ENCODE measurements at places on chromosomes 3 and 15.

- DNase-seq: no peak
- no peak within 1 kb of the TSS for H3K27ac ChIP-seq
These were observed at the start of gene SEMA3B for GRCh38 chr3:50268703-50269451. TSS of gene SEMA3B (plus strand) at chr3:50269147. CDS start at chr3:50269241, 94 bp downstream.

GRCh38 chr15:78007964-78008886 lies 69.3 kb downstream of the TBC1D2B start:
- no peak for DNase-seq
- H3K4me3 ChIP-seq: no peak overlapping the region
- no peaks in the 10 kb centered on the region for H3K27me3 ChIP-seq
- H3K27ac ChIP-seq: peak overlapping the region; percentile 12
- peaks cover 4% of the 10 kb centered on the region for H3K36me3 ChIP-seq

DNA sequence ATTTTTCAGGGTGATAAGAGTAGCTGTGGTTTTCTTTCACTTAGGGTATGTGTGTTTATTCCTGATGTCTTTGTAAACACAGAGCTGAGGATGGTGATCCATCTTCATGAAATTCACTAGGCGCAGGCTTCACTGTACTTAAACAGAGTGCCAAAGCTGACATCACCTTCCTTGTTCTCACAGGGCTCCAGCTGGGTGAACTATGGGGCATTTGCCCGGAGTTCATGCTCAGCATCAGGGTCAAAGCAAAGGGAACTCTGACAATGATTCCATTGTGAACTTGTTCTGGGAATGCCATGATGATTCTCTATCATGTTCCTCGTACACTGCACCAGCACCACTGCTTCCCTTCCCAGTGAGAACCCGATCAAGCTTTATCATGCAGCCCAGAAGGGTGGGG lies 184.8 kb upstream of the P2RY1 start:
- peaks cover 5% of the 10 kb centered on the region for H3K36me3 ChIP-seq
- peak; percentile 25 for DNase-seq
- peak overlapping the region; percentile 70 for H3K4me3 ChIP-seq
- peaks cover 62% of the 10 kb centered on the region for H3K4me1 ChIP-seq
- H3K27ac ChIP-seq: peak overlapping the region; percentile 89

DNA sequence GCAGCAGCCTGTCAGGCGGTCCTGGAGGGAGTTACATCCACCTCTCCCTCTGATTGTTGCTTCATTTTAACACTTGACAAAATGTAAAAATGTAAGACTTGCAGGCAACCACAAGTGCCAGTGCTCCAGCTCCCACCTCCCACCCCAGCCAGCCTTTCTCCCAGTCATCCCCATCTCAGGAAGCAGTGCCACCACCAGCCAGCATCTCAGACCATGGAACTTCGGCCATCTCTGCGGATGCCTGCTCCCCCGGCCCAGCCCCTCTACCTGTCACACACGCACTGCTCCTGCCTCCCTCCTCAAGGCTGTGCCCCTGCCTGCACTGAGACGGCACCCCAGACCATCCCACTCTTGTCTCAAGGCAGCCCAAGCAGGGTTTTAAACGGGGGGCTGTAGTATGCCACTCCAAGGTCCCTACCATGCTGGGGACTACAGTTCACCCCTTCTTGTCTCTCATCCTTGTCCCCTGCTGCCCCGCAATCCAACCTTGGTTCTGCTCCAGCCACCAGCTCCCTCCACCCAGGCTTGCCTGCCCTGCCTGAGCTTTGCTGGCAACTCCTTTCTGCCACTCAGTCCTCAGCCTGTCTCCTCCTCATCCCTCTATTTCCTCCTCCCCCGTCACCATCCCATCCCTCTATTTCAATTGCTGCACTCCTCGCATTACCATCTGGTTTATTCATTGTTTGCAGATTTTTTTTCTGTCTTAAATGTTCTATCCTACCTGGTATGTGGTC lies 85.8 kb downstream of the SNRK start:
- DNase-seq: no peak
- H3K4me3 ChIP-seq: no peak overlapping the region
- H3K4me1 ChIP-seq: peaks cover 5% of the 10 kb centered on the region
- no peak overlapping the region for H3K27ac ChIP-seq
- no peaks in the 10 kb centered on the region for H3K27me3 ChIP-seq
- no peaks in the 10 kb centered on the region for H3K36me3 ChIP-seq

GRCh38 chr15:89293012-89293411 lies 41.6 kb downstream of the POLG start:
- no peaks in the 10 kb centered on the region for H3K4me1 ChIP-seq
- no peak overlapping the region for H3K4me3 ChIP-seq
- H3K27me3 ChIP-seq: no peaks in the 10 kb centered on the region
- no peak for DNase-seq
- no peak overlapping the region for H3K27ac ChIP-seq

- H3K27ac ChIP-seq: no peak overlapping the region
- H3K27me3 ChIP-seq: peaks cover 4% of the 10 kb centered on the region
- no peaks in the 10 kb centered on the region for H3K36me3 ChIP-seq
- no peak for DNase-seq
- H3K4me3 ChIP-seq: no peak overlapping the region
These were observed 137.0 kb upstream of the C2CD4B start for GRCh38 chr15:62301993-62302675.

- H3K4me3 ChIP-seq: no peak overlapping the region
- peaks cover 31% of the 10 kb centered on the region for H3K4me1 ChIP-seq
- no peak overlapping the region for H3K27ac ChIP-seq
- H3K36me3 ChIP-seq: peaks cover 4% of the 10 kb centered on the region
These were observed 11.8 kb upstream of the ABHD10 start for GRCh38 chr3:111967068-111967467.

DNA sequence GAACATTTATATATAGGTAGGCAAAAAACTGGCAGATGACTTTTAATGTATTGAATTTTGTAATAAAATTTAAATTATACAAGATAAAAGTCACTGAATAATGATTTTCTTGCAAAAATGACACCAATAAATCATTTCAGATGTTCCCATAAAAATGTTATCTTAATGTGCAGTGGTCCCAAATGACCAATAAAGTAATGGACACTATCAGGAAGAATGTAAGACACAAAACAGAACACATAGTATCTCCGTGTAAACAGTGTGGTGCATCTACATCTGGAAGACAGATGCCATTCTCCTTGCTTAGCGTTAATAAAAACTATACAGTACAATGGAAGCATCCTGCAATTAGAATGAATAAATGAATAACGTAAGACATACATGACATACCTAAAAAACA lies 41.5 kb downstream of the FGF7 start:
- H3K27me3 ChIP-seq: no peaks in the 10 kb centered on the region
- no peaks in the 10 kb centered on the region for H3K36me3 ChIP-seq
- peaks cover 7% of the 10 kb centered on the region for H3K4me1 ChIP-seq
- H3K4me3 ChIP-seq: no peak overlapping the region
- no peak for DNase-seq
- H3K27ac ChIP-seq: no peak overlapping the region

GRCh38 chr3:129746629-129747028 lies 140.2 kb upstream of the PLXND1 start:
- H3K4me1 ChIP-seq: no peaks in the 10 kb centered on the region
- no peaks in the 10 kb centered on the region for H3K36me3 ChIP-seq
- no peak overlapping the region for H3K27ac ChIP-seq
- no peak for DNase-seq
- no peaks in the 10 kb centered on the region for H3K27me3 ChIP-seq
- no peak overlapping the region for H3K4me3 ChIP-seq

GRCh38 chr3:68787106-68787626 lies 145.2 kb downstream of the TAFA4 start:
- H3K27ac ChIP-seq: no peak overlapping the region
- DNase-seq: no peak
- H3K27me3 ChIP-seq: no peaks in the 10 kb centered on the region

DNA sequence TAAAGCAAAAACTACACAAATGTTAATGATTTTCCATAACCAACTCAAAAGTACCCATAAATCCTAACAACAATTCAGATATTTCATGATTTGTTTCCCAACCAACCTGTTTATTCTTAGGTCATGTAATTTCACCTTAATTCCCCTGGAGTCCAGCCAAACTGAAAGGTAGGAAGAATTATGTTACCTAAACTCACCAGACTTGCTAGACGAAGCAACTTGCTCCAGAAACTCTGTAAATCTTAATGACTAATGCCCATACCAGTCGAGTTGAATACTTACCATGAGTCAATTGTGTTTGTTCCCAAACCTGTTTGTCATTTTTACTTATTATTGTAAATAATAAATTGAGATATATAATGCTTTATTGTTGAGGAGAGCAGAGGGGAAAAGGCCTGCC lies 1030.0 kb downstream of the TBL1XR1 start:
- H3K4me1 ChIP-seq: peaks cover 17% of the 10 kb centered on the region
- H3K27me3 ChIP-seq: no peaks in the 10 kb centered on the region
- H3K4me3 ChIP-seq: no peak overlapping the region
- DNase-seq: no peak

DNA sequence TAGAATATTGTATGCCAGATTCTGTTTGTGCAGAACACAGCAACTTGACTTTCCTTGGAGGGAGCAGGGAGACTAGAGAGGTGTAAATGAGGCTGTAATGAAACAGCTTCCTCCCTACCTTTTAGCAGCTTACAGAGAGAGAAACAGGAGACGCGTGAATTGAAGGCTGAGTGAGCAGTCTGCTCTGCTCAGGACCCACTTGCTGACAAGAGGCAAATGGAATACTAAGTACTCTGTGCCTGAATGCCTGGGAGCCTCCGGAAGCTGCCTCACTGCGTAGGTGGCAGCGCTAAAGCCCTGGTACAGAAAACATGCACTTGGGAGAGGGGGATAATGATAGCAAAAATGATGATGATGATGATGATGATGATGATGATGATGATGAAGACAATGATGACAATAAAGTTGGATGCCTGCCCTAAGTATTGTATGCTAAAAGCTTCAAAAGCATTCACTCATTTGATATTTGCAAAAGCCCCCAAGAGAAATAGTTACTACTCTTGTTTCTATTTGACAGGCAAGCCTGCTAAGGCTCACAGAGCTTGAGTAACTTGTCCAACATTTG lies 548.9 kb downstream of the NTRK3 start:
- H3K4me1 ChIP-seq: no peaks in the 10 kb centered on the region
- no peaks in the 10 kb centered on the region for H3K27me3 ChIP-seq
- no peak overlapping the region for H3K4me3 ChIP-seq
- H3K27ac ChIP-seq: no peak overlapping the region

DNA sequence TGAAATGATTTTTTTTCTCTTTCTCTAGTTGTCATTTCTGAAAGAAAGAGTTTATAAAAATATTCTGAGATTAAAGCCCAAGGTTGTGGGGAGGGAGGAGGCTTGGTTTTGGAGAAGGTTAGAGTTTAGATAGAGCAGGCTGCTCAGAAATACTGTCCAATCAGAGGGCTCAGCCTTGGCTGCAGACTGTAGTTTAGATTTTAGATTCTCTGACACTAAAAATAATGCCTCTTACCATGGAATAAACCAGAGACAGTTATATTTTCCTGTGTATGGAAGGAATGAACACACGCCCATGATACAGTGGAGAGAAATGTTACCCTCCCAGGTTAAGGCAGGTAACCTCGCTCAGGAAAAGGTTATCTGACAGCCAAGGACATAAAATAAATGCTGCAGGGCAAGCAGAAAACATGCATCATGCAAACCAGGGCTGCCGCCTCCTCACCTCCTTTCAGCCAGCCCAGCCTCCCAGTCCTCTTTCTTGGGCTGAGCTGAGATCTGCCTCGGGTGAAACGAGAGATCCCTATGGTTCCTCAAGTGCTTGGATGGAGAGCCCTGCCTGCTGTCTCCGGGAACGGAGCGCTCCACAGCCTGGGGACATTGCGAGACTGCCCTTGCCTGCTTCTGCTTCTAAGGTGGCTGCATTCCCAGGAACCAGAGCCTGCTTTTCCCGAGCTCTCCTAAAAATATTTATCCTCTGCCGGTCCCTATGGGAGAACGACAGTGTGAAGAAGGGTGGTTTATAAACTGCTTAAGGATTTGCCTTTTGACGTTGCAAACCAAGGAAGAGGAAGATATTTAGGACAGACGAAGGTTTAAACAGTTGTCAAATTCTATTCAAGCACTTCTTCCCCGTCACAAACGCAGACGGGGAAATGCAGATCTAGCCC lies 848 bp downstream of the NCEH1 start:
- H3K27me3 ChIP-seq: no peaks in the 10 kb centered on the region
- H3K36me3 ChIP-seq: no peaks in the 10 kb centered on the region
- no peak overlapping the region for H3K27ac ChIP-seq
- DNase-seq: no peak

DNA sequence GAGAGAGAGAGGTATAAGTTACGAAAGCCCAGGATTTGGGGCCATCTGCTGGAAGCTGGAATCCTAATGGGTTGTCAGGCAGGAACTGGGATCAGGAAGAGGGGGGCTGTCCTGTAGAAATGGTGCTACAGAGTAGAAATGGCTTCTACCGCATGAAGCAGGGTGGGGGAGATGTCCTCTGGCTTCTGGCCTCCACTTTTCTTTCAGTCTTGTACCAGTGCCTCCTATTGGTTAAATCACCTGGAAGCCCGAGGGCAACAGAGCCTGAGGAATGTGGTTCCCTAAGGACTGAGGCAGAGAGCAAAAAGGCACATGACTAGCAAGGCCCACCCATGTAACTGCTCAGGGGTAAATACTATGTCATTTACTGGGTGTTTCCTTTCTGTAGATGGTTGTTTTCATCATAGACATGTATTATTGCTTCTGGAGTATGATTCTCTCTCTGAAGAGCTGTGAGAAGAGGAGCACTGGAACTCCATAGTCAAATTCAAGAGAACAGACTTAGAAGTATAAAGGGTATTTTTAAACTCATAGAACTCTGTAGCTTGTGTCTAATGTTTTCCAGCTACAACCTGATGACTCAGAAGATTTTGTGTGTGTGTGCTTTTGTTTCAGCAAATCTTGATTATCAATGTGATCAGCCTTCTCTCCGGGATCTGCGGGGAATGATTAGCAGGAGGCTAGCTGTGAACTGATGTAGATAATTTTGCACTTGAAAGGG lies 20.2 kb upstream of the MITF start:
- H3K4me3 ChIP-seq: no peak overlapping the region
- no peaks in the 10 kb centered on the region for H3K4me1 ChIP-seq

DNA sequence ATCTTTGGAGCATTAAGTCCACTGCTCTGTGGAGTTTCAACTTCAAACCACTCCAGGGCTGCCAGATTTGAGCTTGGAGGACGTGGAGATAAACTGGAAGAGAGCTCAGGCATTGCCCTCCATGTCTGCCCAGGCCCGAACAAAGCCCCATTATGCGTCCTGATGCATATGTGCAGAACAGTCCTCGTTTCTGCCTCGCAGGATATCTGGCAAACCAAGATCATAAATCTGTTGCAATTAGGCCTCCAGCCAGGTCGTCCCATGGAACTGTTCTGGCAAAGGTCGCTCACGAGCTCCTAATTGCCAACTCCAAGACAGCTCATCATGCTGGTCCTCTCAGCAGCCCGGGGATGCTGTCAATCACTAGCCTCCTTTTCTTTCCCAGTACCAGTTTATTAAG lies 91.2 kb downstream of the SEMA5B start:
- H3K27me3 ChIP-seq: no peaks in the 10 kb centered on the region
- no peak for DNase-seq
- no peak overlapping the region for H3K4me3 ChIP-seq
- peak overlapping the region; percentile 0 for H3K27ac ChIP-seq
